Skin of body (tissue), 3 donors: ENCODE measurements at places on chromosomes 13 and 19.

GRCh38 chr13:72097568-72097967 is 230.6 kb upstream of the DACH1 start:
- no peak for DNase-seq

DNA sequence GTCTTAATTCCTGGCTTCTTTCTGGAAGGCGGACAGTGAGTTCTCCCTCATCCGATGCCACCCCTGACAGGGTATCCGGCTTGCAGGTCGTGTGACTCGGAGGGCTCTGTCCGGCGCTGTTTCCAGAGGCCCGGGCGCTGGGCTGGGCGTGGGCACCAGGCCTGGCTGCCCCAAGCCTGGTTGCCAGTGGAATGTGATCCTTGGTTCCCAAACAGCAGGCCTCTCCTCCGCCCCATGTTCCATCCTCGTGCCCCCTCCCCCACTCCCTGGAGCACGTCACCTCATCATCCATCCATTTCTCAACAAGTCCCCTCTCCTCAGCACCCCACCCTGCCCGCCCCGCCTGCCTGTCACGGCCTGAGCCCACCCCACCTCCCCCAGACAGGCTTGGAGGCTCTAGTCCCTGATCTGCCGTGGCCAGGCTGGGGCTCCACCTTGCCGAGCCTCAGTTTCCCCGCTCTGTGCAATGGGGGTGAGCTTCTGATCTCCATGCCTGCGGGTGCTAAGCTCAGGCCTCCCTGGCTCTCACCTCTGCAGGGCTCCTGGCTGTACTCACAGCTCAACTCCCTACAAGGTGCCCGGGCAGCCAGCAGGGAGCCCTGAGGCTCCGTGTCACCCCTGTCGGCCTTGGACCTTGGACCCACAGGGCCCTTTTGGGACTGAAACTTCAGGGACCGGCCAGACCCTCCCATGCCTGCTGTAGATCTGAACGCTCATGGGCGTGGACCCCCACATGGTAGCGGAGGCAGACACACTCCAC is 2.3 kb downstream of the TBXA2R start:
- no peak for DNase-seq

GRCh38 chr19:58009666-58010301 is 7.2 kb upstream of the ZNF606 start:
- peak; percentile 54 for DNase-seq

DNA sequence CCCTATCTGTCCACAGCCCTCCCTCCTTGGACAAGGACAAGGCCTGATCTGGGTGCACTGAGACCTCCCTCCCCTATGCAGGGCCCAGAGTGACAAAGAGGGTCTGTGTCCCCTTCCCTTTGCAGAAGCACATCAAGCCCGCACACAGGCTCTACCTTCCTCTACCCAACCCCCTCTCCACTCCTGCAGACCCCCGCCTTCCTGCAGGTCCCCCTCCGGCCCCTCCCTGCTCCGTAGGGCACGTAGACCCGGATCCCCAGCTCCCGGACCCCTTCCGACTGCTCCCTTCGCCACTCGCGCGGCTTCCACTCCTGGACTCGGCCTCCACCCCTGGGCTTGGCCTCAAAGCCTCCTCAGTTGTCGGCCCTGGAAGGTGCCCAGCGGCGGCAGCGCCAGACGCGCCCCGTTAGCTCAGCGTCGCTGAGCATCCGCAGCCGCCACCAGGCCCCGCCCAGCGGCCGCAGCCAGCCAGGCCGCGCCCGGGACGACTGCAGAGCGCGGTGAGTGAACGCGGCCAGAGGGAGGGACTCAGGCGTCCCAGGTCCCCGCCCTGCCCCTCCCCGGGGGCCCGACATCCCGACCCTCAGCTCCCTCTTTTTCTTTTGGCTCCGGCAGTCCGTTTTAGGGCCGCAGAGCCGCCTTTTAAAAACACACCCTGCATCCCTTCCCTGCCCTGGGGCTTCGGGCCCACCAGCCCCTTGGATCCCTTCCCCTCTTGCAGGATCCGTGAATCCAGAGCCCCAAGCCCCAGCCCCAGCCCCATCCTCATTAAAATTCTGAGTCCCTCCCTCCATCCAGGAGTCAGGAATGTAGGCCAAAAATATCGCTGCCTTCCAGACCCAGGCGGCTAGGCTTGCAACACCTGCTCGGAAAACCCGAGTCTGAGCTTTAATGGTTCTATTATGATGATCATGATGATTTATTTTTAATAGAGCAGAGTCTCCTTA is 1.5 kb upstream of the MYADM start:
- DNase-seq = peak; percentile 69

DNA sequence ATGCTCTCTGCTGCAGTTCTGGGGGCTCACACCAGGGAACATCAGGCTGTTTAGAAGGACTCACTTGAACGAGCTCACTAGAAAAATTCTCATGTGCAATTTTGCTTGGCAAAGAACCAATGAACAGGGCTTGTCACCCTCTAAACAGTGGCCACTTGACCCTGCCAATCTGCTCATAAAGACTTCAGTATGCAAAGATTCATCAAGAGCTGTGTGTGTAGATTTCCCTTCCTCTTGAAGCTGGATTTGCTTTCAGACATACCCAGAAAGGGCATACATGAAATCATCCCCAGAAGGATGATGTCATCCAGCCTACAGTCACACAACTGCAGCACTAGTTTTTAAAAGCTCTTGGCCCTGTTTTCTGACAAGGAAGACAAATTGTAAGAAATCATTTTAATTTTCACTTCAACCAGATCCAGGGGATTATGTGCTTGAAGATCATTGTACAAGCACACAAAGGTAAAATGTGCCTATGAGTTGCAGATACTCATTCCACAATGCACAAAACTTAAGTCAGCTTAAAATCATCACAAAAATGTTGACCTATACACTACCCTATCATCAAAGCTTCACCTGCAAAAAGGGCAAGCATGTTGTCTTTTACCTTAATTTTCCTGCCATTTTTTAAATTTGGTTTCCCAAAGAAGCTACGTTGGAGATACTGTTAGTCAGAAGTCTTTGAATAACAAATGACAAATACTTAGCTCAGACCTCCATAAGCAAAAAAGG is 5.2 kb upstream of the STK24 start:
- DNase-seq = peak; percentile 65

DNA sequence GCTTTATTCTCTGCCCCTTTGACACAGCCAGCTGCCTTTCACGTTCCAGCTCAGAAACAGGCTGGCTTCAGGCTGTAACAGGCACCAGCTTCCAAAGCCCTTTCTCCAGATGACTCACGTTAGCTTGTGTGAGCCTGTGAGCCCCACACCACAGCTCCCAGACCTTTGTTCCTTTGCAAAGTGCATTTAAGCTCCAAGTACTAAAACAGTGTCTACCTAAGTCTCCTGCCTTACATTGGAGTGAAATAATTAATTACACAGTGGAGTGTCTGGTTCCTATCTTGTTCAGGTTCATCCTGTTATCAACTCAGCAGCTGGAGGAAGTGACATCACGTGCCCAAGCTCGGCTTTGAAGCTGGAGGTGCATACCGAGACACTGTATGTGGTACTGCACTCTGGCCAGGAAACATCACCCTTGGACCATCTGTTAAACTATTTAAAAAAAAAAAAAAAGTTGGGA is 475.8 kb downstream of the FOXO1 start:
- DNase-seq = peak; percentile 13

GRCh38 chr13:38824342-38824741 is 137.5 kb downstream of the FREM2 start:
- DNase-seq = no peak

DNA sequence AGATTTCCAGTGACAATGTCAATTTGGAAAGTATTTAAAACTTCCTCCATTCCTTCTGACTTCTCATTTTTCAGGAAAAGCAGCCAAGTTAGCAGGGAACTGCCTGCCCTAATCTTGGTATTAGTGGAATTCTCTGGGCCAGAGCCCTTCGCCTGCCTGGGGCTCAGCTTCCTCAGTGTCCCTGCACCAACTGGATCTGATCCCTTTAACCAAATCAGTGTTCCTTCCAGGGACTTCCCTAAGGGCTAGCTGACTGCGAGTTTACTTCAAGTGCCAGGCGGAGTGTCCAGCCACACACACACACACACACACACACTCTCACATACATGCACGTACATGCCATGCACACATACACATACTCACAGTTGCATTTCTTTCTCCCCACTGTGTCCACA is 20.0 kb downstream of the RAB20 start:
- DNase-seq = no peak

DNA sequence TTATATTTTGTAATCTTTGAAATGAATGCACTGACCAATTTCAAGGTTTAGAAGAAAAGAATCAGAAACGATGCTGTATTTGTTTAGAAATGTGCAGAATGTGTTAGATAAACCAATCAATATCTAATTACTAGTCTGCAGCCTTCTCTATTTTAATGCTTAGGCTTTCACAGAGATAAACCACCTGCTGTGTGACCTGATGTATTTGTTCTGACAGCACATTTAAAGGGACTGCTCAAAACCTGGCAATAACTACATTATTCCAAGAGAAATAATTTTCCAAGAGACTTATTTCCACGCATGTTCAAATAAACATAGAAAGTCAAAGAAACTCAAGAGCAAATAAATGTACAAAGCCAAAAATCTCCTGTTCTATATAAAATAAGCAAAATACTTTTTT is 641.6 kb upstream of the PCDH20 start:
- no peak for DNase-seq

GRCh38 chr13:49502954-49503353 is 7.2 kb downstream of the PHF11 start:
- no peak for DNase-seq

- no peak for DNase-seq
Observed at GRCh38 chr13:109784590-109785140, 1.7 kb downstream of the IRS2 start.

- DNase-seq = no peak
Observed at GRCh38 chr19:53989600-53990533, 1.6 kb upstream of the CACNG6 start.

DNA sequence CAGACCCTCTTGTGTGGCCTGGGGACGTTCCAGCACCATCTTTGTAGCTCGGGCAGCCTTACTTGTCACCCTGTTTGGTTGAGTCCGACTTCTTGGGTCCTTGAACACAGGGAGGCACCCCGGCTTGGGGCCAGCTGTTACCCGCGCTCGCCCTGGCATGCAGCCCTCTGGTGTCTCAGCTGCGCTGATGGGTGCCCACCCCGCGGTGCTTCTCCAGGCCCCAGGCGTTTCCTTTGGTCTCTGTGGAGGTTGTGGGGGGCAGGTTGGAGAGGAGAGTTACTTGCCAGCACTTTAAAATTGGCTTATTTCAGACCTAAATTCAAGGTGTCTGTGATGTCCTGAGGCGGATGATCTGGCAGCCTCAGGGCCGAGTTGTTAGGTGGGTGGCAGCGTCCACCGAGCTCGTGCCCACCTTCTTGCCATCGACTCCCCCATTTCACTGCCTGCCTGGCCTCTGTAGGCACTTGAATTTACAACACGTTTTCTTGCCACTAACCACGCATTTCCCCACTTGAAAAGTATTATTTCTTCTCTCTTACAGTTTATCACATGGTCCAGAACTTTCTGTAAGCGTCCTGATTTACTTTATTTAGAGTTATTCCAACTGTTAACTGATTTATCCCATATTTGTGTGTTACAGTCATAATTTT is 16.9 kb downstream of the UBAC2 start:
- no peak for DNase-seq

DNA sequence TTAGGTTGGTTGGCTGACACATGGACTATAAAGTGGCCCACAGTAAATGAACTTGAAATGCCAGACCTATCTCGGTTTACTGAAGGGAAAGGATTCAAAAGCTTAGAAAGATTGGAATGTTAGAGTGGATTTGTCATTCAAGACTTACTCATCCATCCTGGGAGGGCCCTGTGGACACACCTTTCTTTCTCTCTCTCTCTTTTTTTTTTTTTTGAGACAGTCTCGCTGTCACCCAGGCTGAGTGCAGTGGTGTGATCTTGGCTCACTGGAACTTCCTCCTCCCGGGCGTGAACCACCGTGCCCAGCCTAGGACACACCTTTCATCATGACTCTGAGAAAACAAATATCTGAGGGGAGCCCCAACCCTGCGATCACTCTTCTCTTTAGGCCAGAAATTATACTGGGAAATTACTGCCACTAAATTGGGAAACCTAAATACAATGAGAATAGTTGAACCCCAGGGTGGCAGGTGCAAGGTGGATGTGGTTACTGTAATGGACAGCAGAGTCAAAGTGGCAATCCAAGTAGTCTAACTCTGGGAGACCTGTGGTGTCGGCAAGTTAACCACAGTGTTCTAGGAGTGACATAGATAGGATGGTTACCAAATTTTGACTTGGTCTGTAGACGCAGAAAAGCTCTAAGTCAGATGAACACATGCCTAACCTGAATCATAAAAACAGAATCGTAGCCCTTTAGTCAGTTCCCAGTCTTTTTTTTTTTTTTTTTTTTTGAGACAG is 47.1 kb upstream of the ZMYM5 start:
- DNase-seq = no peak

DNA sequence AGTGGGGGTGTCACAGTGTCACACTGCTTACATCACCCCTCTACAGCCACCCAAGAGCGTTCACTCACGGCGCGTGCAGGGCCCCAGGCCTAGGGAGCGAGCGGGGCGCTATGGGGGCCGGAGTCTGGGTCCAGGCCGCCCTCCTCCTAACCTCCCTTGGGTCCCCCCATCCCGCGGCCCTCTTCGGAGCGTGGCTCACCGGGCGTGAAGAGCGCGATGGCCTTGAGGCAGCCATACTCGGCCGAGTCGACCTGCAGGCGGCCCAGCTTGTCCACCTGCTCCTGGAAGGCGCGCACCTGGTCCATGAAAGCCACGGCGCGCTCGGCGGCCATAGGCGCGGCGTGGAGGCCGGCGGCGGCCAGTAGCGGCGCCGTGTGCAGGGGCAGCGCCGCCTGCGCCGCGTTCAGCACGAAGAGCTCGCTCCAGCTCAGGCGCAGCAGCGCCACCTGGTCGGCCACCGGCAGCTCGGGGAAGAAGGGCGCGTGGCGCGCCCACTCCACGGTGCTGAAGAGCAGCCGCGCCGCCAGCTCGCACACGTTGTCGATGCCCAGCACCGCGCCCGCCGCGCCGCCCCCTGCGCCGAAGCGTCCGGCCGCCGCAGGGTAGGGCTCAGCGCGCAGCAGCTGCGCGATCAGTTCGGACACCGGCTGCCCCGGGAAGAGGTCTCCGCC is 9.4 kb downstream of the OCEL1 start:
- DNase-seq = peak; percentile 21

GRCh38 chr13:58823701-58824100 is 1192.2 kb downstream of the PCDH17 start:
- no peak for DNase-seq

DNA sequence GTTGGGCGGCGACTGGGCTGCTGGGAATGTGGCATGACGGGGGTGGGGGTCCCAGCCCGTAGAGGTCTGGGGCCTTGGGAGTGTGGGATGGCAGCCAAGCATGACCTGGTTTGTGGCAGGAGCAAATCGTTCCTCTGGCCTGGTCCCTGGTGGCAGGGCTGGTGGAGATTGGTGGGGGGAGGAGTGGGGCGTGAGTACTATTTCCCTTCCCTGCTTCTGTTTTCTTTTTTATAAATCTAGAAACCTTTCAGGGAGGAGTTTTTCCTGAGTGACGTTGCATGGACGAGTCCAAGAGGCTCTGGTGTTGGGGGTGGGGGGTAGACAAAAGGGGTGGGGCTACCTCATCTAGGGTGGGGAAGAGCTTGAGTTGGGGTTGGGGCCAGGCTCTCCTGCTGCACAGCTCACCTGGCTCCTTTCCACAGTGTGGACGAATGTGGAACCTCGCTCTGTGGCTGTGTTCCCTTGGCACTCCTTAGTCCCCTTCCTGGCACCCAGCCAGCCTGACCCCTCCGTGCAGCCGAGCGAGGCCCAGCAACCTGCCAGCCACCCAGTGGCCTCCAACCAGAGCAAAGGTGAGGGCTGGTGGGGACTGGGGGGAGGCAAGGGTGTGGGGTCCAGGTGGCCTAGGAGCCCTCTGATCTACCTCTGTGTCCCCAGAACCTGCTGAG is 15.4 kb upstream of the PRR19 start:
- no peak for DNase-seq

GRCh38 chr19:10517361-10517759 is at the start of gene S1PR5:
Gene S1PR5, minus strand, starts transcription at chr19:10517447. Its CDS starts 2,436 bp downstream, at chr19:10515011.
- DNase-seq = no peak
